ENCODE measurements at places on chromosomes 2 and 18.
A peak's percentile ranks its signal among the peaks of the same experiment; 100 is the strongest.

DNA sequence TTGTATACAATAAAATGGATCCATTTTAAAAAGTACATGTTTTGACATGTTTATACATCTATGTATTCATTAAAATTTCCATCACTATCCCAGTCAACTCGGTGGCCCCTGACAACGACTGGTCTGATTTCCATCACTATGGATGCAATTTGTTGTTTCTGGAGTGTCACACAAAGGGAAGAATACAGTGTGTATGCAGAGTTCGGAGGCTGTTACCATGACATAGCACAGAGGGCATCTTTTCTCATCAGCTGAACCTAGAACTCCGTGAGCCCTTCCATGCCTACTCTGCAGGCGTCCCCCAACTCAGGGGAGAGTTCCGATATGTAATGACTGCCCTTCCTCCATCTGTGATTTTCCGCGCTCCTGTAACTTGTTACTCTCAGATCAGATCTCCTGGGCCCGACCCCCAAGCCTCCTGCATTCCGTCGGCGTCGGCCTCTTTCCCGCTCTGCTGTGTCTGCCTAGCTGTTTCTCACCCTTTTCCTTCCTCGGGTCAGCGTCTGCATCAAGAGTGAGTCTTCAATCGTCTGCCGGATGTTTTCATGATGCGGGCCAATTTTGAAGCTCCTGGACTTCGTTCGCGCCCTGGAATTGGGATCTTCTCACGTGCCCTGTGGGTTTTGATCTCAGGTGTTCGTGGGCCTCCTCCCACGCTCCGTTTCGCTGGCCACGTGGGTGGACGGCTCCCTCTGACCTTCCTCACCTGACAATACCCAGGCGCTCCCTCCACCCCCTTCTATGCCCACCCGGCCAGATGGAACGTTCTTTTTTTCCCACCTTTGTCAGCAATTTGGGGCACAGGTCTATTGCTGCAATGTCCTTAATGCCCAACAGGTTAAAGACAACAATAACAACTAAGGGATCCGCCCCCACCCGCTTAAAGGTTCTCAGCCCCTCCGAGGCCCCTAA lies 161.0 kb downstream of the TWIST2 start:
- DNase-seq, result no peak

DNA sequence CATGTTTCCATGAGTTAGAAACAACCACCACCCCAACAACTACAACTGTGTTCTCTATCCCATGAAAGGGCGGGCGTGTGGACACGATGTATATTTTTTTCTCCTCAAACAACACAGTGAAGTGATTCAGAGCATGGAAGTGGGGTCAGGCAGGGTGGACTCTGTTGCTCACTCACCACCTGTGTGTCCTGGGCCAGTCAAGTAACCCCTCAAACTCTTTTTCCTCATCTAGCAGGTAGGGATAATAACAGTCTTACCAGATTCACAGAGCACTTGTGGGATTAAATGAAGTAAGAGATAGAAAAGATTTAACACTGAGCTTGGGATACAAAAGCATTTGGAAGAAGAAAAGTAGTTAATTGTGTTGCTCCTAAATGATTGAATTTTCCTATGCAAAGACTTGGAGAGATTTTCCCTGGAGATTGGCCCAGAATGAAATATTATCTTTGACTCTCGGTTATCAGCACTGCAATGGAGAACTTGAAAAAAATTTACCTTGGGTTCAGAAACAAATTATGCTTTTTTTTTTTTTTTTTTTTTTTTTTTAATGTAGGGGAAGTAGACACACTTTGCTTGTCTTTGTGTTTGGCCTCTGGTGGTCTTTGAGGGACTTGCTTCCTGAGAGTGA lies 161.9 kb upstream of the EPAS1 start:
- no peak for DNase-seq

DNA sequence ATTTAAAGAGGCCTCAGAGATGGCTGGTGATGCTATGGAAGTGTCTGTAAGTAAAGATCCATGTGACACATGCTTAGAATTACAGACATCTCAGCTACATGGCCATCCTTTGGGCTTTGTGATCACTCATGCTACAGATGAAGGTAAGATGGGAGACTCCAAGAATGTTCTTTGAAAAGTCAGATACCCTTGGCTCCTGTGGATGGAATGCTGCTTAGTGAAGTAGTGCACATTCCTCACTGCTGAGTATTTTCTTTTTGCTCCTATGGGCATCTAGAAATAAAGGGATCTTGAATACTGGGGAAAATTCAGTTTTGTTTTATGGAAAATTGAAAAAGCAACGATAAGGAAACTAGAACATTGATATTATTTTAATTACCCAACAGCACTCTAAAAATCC lies 55.2 kb upstream of the REV1 start:
- DNase-seq, result peak; percentile 47

DNA sequence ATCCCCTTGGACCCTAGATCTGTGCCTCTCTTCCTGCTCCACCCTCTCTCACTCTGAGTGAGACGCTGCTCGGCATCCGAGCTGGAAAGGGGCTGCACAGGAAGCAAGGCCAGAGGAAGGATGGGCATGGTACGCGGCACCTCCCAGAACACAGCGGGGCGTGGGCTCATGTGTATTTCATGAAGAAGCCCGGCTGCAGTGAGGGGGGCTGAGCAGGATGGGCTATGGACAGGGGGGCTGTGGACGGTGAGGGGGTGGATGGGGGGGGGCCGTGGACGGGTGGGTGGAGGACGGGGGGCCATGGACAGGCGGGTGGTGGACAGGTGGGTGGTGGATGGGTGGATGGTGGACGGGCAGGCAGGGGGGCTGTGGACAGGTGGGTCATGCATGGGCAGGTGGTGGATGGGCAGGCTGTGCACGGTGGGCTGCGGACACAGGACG lies 28.5 kb downstream of the SLC66A2 start:
- DNase-seq, result no peak

- no peak for DNase-seq
These were observed 23.8 kb upstream of the PXDN start for GRCh38 chr2:1767939-1768691.

DNA sequence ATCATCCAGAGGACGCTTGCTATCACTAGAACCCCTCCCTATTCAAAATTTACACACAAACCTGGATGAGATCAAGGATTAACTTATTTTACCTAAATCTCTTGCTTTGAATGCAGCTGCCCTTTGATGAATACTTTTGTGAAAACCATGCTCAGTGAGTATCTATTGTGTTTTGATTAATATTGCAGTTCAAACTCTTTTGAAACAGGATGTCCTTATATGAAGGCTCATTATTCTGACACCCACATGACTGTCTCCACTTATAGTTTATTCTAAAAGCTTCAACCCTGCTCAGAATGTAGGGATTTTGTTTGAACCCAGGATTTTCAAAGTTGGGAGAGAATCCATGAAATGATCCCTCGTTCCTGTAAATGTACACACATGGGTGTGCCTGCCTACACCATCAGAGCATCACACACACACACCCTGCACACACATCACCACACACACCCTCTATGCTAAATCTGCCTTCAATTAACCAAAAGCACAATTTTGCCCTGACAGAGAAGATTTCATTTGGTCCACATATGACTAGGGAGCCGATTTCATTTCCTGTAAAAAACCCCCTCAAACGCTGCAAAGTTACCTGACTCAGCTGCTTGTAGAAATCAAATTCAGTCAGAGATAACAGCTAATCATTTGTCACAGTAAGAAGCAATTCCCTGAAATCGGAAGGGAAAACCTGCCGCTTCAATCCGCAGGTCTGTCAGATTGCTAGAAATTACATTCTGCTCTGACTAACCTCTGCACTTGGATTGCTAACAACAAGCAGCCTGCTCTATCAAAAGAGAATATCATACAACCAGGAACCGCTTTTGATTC lies 65.2 kb downstream of the ZEB2 start:
- DNase-seq, result no peak

DNA sequence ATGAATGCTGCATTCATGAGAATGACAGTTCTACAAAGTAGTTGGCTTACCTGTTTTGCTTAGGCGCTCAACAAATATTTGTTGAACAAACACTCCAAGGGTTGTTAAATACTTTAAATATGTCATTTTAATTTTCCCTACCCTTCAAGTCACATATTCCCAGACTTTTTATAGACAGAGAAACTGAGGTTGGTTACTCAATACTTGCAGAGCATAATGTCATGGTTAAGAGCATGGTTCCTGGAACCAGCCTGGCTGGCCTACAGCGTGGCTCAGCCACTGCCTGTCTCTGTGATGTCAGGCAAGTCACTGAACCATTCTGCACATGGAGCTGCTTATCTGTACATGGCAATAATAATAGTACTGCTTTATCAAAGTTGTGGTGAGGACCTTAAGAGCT lies 120.0 kb upstream of the STK17B start:
- no peak for DNase-seq

DNA sequence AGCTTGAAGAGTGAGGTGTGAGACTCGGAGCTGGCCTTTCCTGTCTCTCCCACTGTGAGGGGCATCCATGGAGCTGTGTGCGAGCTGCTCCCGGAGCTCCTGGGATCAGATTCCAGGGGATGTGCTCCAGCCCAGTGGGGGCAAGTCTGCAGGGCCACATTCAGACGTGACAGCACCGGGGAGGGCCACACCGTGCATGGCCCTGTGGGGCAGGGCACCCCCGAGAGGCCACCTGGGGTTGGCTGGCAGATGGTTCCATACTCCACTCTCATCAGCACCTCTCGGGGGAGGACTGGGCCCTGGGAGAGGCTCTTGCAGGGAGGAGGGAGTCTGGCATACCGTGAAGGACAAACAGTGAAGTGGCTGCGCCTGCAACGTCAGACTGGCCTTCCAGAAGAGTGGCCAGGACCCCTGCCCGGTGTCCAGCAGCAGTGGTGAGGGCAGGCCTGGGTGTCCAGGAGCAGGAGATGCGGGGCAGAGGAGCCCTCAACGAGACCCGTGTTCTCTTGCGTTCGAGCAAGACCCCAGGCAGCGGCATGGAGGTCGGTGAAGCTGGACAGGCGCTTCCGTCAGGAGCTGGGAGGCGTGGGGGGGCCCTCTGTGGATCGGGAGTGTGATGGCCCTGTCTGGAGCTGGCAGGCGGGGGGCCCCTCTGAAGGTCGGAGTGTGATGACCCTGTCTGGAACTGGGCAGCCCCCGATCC lies 84.3 kb downstream of the ASB1 start:
- DNase-seq, result no peak

DNA sequence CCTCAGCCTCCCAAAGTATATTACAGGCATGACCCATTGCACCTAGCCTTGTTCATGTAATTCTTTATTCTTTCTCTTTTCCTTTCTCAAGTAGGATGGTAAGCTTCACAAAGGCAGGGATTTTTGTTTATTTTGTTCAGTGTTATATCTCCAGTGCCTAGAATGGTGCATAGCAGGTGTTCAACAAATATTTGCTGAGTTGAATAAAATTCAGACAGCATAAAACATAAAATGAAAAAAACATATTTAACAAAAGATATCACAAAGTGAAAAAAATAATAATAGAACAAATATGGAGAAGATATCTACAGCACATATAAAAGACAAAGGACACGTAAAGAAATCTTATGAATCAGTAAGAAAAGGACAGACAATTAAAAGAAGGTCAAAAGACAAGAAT lies 8.8 kb downstream of the PREPL start:
- no peak for DNase-seq

GRCh38 chr2:38690499-38691420 lies 24.8 kb downstream of the GALM start:
- peak; percentile 91 for DNase-seq

DNA sequence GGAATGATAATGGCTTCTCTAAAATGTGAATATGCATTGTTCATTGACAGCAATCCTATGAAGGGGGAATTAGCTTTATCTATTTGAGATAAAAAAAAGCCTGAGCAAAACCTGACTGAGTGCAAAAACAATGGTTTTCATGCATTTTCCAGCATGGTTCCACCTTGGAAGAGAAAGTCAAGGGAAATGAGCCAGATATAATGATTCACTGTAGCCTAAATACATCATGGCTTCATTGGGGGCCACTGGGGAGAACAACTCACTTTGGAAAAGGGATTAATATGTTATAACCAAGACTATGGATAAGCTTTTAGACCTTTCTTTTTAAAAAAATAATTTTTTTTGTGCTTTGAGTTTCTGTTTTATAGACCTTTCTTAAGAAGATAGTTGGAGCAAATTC lies 679.7 kb downstream of the NYAP2 start:
- no peak for DNase-seq

DNA sequence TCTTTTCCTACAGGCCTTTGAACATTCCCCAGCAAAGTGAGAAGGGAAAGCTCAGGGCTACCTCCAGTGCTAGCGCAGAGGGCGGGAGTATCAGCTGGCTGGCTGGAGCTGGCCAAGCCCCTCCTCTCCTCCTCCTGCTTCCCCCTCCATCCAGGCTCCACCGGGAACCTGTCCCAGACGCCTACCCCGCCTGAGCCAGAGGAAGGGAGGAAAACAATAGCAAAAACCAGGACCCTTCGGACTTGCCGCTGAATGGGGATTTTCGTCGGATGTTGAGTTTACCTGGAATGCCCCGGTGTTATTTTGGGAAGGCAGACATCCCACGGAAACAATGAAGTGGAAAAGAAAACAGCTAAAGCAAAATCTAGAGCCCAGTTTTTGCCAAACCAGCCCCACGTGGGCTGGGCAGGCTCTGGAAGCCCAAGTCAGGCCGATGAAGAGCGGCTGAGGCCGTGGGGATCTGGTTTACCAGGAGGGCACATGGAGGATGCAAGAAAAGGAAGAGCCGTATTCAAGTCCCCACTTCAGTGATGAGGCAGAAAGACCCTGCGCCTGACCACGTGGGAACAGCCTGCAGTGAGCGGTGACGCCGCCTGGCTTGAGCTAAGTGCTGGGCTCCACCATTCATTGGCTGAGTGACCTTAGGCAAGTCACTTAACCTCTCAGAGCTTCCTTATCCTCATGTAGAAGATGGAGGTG lies 100.4 kb upstream of the LCLAT1 start:
- DNase-seq, result no peak

- no peak for DNase-seq
These were observed 297.6 kb upstream of the STON1 start for GRCh38 chr2:48232351-48232750.

- no peak for DNase-seq
These were observed 48.8 kb upstream of the DNAJC10 start for GRCh38 chr2:182667315-182667695.

DNA sequence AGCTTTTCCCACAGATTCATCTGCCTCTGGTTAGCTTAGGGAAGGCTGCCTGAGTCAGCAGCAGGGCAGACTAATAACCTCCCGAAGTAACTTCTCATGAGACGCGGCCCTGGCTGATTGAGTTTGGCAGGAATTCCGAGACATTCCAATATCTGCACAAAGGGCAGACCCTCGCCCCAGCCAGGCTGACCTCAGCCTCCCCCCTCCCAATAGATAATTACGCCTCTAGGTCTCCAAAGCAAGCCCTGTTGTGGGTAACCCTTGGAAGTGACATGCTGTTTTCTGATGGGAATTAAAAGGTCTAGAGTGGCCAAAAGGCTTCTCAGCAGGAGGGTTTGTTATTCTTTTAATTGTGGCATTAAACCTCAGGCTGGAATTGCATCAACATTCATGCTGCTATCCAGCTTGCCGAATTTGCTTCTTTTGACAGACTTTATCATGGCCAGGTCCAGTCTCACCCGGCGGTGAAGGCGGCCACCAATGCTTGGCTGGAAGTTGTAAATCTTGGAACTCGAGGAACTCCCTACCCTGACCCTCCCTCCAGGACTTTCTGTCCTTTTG lies 98.0 kb upstream of the SLC14A2 start:
- peak; percentile 91 for DNase-seq

- DNase-seq, result no peak
These were observed 490.4 kb upstream of the FANCL start for GRCh38 chr2:58731488-58731869.

Data from fibroblast of skin of scalp (primary cell).